Breast epithelium (tissue), 4 donors: ENCODE measurements at places on chromosomes 6 and 20.
A peak's percentile ranks its signal among the peaks of the same experiment; 100 is the strongest.

DNA sequence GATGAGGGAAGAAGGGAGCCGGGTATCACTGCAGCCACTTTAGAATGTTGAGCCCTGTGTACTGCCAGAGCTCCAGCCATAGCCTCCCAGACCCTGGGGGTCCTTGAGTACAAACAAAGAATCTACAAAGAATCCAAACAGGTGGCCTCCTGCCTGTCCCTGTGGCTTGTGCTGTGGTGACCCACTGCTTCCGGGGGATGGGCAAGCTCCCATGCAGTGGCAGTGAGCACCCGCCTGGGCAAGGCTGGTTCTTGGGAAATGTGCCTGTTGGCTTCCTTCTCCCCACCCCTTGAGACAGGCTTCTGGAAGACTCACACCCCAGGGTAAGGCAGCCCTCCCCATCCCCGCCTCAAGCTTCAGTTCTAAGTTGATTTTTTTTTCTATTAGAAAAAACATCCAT, 13.9 kb downstream of the SIRPA start:
- no peaks in the 10 kb centered on the region for H3K36me3 ChIP-seq
- H3K4me3 ChIP-seq, result no peak overlapping the region

DNA sequence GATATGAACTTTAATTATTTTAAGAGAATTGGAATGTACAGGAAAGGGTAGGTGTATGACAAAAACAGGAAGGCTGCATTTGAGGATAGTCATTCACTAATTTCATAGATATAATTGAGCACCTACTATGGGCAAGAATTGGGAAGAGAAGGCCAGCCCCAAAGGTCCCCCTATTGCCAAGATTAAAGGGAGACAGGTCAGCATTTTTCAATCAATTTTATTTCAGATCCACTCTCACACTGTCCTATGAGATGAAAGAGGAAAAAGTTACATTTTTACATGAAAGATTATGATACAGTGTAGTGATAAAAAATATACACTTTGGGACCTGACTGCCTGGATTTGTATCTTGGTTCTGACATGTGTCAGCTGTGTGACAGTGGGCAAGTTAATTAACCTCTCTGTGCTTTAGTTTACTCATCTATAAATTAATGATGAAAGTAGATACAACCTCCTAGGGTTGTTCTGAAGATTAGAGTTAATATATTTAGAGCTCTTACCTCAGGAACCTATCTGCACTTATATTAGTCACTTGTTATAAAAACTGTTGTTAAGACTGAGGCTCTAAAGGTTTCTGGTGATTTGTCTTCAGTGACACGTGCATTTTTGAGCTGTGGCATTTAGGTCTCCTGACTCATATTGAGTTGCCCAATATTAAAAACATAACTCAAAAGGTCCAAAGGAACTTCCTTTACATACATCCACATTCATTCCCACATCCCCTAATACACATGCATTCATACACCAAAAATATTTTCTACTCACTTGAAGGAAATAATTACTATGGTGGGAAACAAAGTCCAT, 45.7 kb downstream of the SCGN start:
- DNase-seq, result no peak
- H3K27ac ChIP-seq, result no peak overlapping the region
- no peaks in the 10 kb centered on the region for H3K27me3 ChIP-seq
- H3K36me3 ChIP-seq, result no peaks in the 10 kb centered on the region
- no peaks in the 10 kb centered on the region for H3K4me1 ChIP-seq

DNA sequence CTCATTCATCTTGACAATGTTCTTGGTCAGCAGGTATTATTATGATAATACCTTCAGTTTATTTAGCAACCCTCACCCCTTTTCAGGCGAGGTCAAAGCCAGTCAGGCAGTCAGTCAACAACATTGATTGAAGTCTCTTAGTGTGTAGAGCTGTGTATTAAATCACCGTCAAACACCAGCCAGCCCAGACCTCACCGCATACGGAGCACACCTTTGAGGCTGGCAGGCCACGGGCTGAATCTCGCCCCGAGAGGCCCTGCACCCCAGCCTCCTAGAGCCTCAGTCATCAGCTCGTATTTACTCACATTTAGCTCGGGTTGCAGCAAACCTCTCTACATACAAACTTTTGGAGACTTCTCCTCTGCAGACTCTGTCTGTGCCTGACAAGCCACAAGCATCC, 36.0 kb upstream of the FOXA2 start:
- no peak overlapping the region for H3K4me3 ChIP-seq
- H3K36me3 ChIP-seq, result no peaks in the 10 kb centered on the region
- DNase-seq, result no peak
- H3K27me3 ChIP-seq, result peaks cover 9% of the 10 kb centered on the region
- no peak overlapping the region for H3K27ac ChIP-seq

GRCh38 chr6:31202259-31203166, 32.0 kb upstream of the POU5F1 start:
- H3K27me3 ChIP-seq, result no peaks in the 10 kb centered on the region
- H3K4me3 ChIP-seq, result no peak overlapping the region
- no peak for DNase-seq
- no peaks in the 10 kb centered on the region for H3K36me3 ChIP-seq
- H3K27ac ChIP-seq, result peak overlapping the region; percentile 94

- no peaks in the 10 kb centered on the region for H3K36me3 ChIP-seq
- H3K4me1 ChIP-seq, result no peaks in the 10 kb centered on the region
- no peak overlapping the region for H3K4me3 ChIP-seq
- H3K27me3 ChIP-seq, result no peaks in the 10 kb centered on the region
- no peak for DNase-seq
- H3K27ac ChIP-seq, result no peak overlapping the region
Observed at GRCh38 chr20:6685181-6685582, 82.3 kb upstream of the BMP2 start.

DNA sequence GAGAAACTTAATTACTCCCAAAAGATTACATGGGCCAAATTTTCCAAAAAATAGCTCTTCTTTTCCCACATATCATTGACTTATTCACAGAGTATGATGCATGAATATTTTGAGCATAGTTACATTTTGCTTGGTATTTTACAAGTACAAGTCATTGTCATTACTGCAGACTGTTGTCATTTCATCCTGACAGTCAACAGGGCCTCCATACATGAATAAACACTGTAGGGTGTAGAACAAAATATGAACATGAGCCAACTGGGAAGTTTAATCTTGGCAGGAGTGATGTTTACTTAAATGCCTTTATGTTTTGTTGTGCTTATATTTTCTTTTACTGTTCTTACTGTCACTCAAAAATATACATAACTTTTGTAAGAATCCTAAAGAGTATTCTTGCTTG, 340.7 kb downstream of the ADGRB3 start:
- H3K36me3 ChIP-seq, result no peaks in the 10 kb centered on the region
- H3K27me3 ChIP-seq, result no peaks in the 10 kb centered on the region
- no peak for DNase-seq
- no peaks in the 10 kb centered on the region for H3K4me1 ChIP-seq

- no peaks in the 10 kb centered on the region for H3K36me3 ChIP-seq
- no peaks in the 10 kb centered on the region for H3K4me1 ChIP-seq
- no peak overlapping the region for H3K4me3 ChIP-seq
- H3K27me3 ChIP-seq, result no peaks in the 10 kb centered on the region
- H3K27ac ChIP-seq, result no peak overlapping the region
- DNase-seq, result no peak
Observed at GRCh38 chr6:75863001-75863400, 114.0 kb downstream of the MYO6 start.

DNA sequence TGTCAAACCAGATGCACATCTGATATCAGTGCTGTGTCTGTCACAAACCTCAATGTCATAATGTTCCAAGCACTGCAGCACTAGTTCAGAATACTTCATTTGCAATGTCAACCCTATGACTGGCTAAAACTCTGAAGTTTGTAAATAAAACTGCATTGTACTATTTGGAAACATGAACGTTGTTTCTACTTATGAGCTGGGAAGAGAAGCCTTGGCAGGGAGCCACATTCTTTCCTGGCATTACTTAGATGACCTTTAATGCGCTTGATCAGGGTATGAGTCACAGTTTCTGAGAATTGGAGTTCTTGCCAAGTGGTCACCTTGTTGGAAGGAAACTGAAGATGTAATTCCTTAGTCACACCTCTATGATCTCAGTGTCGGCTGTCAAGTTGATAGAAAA, 664.8 kb upstream of the MMS22L start:
- peak; percentile 51 for DNase-seq
- H3K4me1 ChIP-seq, result no peaks in the 10 kb centered on the region
- no peaks in the 10 kb centered on the region for H3K36me3 ChIP-seq
- no peaks in the 10 kb centered on the region for H3K27me3 ChIP-seq

DNA sequence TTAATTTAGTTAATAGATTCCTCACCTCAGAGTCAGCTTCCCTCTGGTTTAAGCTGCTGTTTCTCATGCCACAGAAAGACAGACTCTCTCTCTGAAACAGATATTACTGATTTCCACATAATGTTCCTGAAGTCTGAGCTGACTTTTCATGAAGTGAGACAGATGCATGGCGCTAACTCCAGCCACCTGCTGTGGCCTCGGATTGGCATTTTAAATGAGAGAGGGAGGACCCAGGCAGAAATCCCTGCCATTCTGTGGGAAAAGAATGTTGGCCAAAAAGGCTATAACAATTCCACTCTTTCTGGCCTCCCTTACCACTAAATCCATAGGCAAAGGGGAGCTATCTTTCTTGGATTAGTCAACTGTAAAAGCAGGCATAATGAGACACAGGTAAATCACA, 354.1 kb upstream of the CDH4 start:
- H3K4me1 ChIP-seq, result no peaks in the 10 kb centered on the region
- DNase-seq, result no peak
- no peak overlapping the region for H3K27ac ChIP-seq
- H3K4me3 ChIP-seq, result no peak overlapping the region
- H3K27me3 ChIP-seq, result no peaks in the 10 kb centered on the region
- no peaks in the 10 kb centered on the region for H3K36me3 ChIP-seq

DNA sequence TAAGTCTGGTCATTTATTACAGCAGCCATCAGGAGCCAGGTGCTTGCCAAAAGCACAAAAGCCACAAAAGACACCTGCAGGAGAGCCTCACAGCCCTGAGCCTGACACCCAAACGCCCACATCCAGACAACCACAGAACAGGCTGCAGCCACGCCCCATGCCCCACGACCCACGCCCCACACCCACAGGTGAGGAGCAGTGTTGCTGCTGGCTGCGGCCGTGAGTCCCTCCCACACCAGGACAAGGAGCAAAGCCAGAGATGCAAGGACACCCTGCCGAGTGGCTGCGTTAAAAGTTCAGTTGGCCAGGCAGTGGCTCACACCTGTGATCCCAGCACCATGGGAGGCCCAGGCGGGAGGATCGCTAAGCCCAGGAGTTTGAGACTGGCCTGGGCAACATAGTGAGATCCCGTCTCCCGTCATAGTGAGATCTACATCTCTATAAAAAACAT, 43.0 kb downstream of the SLC2A4RG start:
- no peaks in the 10 kb centered on the region for H3K36me3 ChIP-seq
- no peak overlapping the region for H3K4me3 ChIP-seq
- no peaks in the 10 kb centered on the region for H3K27me3 ChIP-seq
- H3K27ac ChIP-seq, result no peak overlapping the region
- DNase-seq, result no peak

- no peak for DNase-seq
- H3K4me3 ChIP-seq, result no peak overlapping the region
- no peaks in the 10 kb centered on the region for H3K4me1 ChIP-seq
- H3K36me3 ChIP-seq, result no peaks in the 10 kb centered on the region
Observed at GRCh38 chr6:112231164-112231563, 23.2 kb downstream of the LAMA4 start.

DNA sequence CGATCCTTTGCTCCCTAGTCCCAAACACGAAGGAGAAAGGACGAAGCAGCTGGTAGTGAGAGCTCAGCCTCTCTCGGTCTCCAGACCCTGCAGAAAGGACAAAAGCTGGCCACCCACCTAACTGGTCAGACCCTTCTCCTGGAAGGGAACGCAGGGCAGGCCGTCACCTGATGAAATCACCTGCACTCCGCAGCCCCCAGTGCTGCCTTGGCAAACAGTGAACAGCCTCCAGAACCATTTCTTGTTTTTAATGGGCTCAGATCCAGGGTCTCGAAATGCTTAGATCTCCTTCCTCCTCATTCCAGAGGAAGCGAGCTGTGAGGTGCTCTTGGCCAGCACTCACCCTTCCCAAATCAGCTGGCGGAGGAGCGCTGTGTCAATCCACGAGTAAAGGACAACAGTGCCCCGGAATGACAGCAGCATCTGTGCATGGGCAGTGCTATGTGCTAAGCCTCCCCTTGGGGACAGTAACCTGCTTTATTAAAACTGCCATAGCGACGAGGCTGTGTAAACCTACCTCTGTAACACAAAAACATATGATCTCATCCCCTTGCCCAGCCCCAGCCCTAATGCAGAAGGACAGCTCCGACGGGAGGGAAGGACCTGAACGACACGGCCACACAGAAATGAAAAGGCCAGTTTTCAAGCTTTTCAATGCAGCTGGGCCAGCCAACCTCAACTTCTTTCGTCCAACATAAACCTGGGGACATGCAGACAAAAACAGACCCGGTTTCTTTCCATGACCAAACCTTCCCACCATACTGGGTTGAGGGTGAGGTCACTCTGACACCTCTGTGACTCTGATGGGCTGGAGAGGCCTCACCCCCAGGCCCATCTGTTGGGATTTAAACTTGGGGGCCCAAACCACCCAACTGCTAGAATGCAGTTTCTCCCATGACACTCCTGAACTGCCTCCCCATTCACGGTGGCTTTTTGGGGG, 43.3 kb downstream of the SULF2 start:
- H3K4me3 ChIP-seq, result no peak overlapping the region
- no peak for DNase-seq
- H3K36me3 ChIP-seq, result no peaks in the 10 kb centered on the region
- no peak overlapping the region for H3K27ac ChIP-seq
- no peaks in the 10 kb centered on the region for H3K27me3 ChIP-seq

DNA sequence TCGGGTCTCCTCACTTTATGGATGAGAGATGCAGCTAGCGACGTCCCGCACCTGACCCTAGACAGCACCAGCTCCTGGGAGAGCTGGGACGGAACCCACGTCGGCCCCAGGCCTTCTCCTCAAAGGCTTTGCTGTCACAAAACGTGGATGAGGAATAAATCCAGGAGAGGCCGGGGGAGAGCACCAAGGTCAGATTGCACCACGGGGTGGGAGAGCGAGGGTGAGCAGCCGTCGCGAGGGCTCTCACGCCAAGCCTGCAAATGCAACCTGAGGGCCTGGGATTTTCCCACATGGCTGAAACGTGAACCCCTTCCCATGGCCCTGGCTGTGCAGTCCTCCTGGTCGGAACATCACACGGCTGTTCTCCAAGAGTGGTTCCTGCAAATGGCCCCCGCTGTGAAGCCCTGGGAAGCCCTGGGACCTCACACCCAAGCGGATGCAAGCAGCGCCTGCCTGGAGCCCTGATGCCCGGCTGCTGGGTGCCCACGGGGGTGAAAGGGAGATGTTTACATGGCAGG, 45.3 kb downstream of the DLL1 start:
- H3K36me3 ChIP-seq, result no peaks in the 10 kb centered on the region
- DNase-seq, result no peak
- H3K4me3 ChIP-seq, result no peak overlapping the region
- no peaks in the 10 kb centered on the region for H3K27me3 ChIP-seq
